ENCODE measurements at places on chromosomes 2 and 18. TPM values are rescaled to one million over a fixed set of nuclear protein-coding genes. Genes with fewer than 3 reads are reported as not detected.

Gene CSRNP3
- total RNA-seq = 0.33 TPM

Gene TAF4B
- total RNA-seq = 5.8 TPM

Gene PPP3R1
- total RNA-seq = 54.6 TPM

Gene TRIM54
- not detected for total RNA-seq

Gene STEAP3
- 23.8 TPM for total RNA-seq

Gene ARHGAP25
- total RNA-seq = 0.93 TPM

Gene ICOS
- total RNA-seq = not detected

Gene TEX44
- not detected for total RNA-seq

Gene CD207
- not detected for total RNA-seq

Gene OXER1
- not detected for total RNA-seq

Gene TUBB8B
- not detected for total RNA-seq

Gene C2orf66
- total RNA-seq = 0.98 TPM
